ENCODE measurements at places on chromosomes 6 and 20.

DNA sequence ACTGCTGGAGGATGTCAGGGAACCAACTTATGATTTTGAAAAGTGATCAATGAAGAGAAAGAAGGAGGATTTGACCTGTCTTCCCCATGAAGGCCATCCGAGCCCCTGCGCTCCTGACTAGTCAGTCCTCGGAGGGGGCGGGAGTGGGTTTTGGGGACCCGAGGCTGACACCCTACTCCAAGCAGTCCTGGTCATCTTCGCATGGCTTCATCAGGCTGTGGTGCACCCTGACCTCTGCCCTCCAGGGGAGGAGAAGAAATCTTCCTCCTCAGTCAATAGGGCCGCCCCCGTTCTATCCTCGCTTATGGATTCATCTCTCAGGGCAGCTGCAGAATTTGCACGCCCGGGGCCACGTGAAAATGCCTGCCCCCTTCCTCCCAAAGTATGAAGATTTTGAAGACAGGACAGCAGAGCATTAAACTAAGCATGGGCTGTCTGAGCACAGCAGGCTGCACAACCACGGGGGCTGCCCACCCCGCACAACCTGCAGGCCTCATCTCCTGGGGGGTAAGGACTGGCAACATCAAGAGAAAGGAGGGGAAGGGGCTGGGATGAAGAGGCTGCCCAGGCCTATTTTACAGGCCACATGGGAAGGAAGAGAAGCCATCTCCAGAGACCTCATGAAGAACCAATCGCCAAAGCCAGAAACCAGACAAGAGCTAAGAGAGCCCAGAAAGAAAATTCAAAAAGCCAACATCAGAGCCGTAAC, 138.1 kb upstream of the PHACTR3 start:
- DNase-seq, result no peak

GRCh38 chr6:89346433-89346832, 6.1 kb downstream of the UBE2J1 start:
- no peak for DNase-seq

DNA sequence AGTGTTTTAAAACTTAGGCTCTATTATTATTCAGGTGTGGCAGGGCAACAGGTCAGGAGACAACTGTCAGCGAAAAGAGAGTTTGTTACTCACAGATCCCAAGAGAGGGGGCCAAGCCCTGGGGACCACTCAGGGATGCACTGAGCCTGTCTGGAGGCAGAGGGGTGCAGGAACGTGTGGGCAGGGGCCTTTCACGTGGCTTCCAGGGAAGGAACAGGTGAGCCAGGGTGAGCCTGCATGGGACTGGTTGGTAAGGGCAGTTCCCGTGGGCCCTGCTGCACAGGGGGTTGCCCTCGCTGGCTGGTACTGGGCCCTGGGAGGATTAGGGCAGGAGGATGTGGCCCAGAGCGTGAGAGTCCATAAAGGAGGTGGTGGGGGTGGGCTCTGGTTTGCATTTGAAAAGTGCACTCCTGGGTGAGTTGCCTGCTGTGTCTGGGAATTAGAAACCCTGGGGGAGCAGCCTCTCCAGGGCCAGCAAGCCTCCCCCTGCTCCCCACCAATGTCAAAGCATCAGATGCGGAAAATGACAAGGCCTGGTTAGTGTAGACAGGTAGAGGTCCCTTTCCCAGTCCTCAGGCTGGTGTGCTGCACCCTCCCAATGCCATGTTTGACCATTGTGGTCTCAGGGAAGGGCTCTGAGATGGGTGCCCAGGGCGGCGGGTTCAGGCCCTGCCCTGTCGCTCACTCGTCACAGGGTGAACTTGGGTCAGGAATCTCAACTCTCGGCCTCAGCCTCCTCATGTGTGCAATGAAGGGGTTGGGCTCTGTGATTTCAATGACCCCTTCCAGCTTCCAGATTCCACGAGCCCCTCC, 127.4 kb upstream of the RPS6KA2 start:
- no peak for DNase-seq

GRCh38 chr20:63009988-63010769, 3.4 kb upstream of the BHLHE23 start:
- DNase-seq, result peak; percentile 47

DNA sequence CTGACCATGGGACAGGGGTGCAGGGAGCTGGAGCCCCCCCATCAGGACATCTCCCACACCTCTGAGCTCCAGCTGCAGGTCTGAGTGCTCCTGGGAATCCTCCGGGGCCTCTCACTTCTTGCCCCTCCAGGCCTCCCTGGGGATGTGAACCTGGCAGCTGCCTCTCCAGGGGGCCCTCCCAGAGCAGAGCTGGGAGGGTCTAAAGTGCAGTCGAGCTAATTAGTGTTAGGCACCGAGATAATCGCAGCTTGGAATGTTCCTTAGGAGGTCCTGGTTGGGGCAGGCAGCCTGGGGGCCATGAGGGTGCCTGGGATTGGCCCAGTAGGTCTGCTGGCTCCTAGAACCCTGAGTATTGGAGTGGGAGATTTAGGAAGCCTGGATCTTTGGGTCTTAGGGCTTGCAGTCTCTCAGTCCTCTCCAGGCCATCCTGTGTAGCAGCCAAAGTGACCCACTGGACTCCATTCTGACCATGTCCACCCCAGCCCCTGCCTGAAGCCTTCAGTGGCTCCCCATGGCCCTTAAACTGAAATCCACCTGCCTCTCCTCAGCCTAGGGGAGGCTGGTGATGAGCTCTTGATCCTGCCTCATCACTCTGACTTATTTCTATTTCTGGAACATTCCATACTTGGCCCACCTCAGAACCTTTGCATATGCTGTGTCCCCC, 26.0 kb downstream of the CEBPB start:
- DNase-seq, result no peak

DNA sequence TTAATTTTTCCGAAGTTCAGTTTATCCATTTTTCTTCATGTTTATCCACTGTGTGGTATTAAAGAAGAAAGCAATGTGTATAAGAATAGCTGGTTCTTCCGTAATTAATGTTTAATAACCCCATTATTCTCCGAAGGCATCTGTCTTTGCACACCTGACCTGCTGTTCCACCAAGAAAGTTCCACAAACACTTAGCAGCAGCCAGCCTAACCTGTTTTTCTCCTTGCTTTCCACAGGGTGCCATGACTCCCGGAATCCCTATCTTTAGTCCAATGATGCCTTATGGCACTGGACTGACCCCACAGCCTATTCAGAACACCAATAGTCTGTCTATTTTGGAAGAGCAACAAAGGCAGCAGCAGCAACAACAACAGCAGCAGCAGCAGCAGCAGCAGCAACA, 7.4 kb downstream of the TBP start:
- DNase-seq, result no peak

DNA sequence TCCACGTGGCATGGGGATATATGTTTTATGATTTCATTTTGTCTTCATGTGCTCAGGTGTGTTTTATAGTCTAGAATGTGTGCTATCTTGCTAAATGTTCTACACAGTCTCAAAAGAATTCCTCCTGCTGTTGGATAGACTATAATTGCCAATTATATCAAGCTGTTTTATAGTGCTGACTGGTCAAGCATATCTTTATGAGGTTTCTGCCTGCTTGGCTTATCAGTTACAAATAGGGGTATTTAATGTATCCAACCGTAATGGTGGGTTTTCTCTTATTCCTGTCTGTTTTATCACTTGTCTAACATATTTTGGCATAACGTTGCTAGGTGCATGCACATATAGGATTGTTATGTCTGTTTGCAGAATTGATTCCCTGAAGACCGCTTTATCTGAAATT, 201.3 kb downstream of the EYS start:
- no peak for DNase-seq
